ENCODE measurements at places on chromosomes 3 and 15.

- no peak for DNase-seq
These were observed 10.6 kb downstream of the MAPKAPK3 start for GRCh38 chr3:50627407-50628051.

DNA sequence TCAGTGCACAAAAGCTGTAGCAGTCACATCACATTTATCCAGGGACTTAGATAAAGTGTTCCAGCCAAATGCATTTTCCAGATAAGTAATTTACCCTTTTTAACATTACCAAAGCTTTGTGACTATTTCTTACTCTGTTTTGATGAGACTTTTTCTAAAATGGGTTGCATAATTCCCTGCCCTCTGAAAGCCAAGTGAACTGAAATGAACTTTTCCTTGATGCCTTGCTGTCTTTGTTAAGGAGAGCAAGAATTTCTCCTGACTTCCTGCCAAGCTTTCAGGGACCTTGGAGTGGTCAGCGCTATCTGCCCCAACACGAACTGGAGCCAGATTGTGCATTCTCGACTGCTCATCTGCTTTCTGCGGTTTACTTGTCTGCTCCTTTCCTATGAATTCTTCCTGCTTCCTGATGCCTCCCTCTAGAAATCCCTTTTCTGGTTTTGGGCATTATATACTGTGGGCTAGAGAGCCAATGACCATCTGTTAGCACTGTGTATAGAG, 34.8 kb downstream of the EIF4E3 start:
- DNase-seq = no peak

DNA sequence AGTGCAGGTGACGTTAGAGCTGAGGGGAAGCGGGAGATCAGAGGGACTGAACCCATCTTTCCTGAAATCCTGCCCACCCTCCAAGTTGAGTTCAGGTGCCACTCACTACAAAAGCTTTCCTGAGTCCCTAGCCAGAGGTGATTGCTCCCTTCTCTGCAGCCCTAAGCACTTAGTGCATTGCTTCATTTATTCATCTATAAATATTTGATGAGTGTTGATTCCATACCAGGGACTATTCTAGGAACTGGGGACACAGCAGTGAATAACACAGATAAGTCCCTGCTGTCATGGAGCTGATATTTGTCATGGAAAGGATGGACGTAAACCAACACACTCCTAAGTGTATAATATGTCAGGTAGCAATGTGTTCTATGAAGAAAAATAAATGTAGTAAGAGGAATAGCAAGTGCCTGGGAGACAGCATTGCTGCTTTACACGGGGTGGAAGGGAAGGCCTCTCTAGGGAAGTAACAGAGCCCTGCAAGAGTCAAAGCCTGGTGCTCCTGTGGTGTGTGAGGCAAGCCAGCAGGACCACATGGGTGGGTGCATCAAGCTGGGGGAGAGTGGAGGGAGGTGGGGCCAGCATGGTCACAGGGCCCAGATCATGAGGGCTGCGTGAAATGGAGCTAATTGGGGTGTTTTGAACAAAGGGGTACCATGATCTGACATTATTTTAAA, 18.6 kb downstream of the ALPK3 start:
- no peak for DNase-seq

GRCh38 chr15:82810061-82810889, 847 bp downstream of the WHAMM start:
- peak; percentile 44 for DNase-seq

DNA sequence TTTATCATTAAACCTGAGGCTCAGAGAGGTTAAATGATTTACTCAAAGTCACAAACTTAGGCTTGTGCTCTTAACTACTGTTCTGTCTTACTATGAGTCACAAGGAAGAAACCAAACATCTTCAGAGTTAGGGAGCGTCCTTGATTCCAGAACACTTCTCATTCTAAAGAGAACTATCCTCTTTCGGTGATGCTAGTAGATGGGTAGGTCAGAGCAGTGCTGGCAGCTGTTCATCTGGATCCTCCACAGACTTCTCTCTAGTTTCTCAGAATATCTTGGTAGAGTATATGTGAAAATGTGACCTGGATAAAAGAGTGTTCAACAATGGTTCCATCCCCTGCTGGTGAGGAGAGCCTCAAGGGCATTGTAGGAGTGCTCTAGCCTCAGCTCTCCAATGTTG, 3.3 kb downstream of the ARL6IP5 start:
- DNase-seq = no peak

DNA sequence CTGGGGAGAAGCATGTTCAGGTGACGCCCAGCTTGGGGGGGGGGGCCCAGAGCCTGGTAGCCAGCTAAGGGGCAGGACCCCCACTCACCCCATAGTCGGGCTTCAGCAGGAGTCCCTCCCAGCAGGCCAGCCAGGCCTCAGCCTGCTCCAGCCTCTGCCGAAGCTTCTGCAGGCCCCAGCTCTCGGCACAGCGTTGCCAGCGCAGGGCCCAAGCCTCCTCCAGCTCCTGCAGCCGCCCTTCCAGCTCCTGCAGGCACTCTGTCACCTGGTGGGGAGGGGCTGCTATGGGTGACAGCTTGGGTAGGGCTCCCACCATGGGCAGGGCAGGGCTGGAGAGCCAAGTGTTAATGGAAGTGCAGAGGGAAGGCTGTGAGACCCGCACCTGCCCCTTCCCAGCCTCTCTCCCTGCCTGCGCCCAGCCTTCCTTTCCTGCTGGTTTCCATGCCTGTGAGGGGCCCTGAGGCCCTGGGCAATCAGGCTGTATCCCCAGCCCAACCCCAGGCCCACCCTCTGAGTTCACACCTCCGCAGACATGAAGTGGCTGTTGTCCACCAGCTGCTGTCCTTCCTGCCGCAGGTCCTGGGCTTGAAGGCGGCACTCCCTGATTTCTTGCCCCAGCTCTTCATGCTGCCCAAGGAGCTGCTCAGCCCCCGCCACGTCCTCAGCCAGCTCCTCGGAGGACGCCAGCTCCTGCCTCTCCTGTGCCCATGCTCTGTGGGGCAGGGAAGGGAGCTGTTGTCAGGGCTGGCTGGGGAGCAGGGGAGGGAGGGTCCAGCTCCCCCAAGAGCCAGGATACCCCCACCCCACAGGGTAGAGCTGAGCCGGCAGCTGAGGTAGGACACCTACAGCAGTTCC, 14.3 kb downstream of the PLA2G4B start:
- DNase-seq = no peak

DNA sequence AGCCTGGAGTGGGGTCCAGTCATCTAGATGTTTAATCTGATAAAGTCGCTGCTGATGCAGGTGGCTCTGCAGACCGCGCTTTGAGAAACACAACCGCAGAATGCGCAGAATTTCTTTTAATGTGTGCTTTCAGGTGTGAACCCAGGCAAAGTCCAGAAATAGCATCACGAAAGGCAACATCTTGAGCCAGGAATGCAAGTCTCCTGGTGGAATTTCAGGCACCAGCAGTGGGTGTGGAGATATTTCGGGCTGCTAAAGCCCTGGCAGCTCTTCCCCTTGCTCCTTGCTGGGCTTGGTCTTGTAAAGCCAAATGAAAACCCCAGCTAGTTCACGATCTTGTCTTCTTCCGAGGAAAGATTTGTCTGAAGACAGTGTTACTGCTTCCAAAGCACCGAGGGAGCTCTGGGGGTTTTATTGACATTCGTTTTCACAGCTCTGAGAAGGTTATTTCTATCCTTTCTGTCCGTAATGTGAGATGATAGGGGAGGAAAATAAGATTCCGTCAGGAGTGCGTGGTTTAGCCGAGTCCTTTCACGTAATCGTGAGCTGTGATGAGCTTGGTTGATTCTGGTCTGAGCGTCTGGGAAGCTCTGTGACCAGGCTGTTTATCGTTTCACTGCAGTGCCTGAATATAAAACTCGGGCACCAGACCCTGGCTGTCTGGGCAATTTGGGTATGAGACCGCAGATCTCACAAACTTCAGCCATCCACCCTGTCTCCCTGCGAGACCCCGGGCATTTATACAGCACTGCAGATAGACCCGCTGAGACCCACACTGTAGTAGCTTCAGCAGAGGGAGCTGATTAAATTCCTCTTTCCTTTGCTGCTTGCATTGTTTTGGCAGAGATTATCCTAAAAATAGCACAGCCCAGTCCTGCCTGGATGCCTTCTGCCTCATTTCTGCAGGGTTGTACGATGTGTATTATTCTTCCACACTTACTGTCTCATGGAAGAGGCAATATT, 67.0 kb upstream of the SLC25A26 start:
- DNase-seq = no peak

- DNase-seq = no peak
These were observed 15.3 kb downstream of the P2RY14 start for GRCh38 chr3:151262871-151263525.

- no peak for DNase-seq
These were observed 61.2 kb downstream of the TSC22D2 start for GRCh38 chr3:150469031-150469930.

GRCh38 chr15:97140216-97140615, 809.7 kb downstream of the NR2F2 start:
- no peak for DNase-seq

GRCh38 chr3:33315826-33316225, 38.6 kb downstream of the FBXL2 start:
- no peak for DNase-seq

- no peak for DNase-seq
These were observed 16.8 kb downstream of the HDAC11 start for GRCh38 chr3:13496879-13497278.

GRCh38 chr3:53134631-53135232, 4.5 kb upstream of the RFT1 start:
- DNase-seq = peak; percentile 32

DNA sequence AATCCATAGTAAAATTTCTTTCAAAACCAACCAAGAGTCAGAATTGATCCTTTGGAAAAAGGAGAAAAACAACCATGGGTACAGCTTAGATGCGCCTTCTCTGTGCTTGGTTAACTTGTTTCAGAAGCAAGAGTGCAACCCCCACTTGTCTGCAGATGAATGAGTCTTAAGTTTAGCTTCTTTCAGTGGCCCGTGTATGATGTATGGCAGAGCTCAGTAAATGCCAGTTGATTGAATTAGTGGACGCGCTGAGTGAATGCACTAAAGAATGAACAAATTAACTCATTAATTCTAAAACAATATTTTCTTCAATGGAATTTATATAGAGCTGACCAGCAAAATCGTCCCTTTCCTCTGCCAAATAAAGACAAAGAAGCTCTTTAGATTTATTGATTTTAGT, 67.0 kb upstream of the ARHGEF3 start:
- no peak for DNase-seq

GRCh38 chr15:94584833-94585244, 353.5 kb downstream of the MCTP2 start:
- peak; percentile 47 for DNase-seq

GRCh38 chr3:71067977-71068654, 515.4 kb downstream of the FOXP1 start:
- peak; percentile 35 for DNase-seq
